ENCODE measurements at places on chromosomes 16 and 17. TPM values are rescaled to one million over a fixed set of nuclear protein-coding genes. Genes with fewer than 3 reads are reported as not detected.

The KCTD11 gene
- 2.1 TPM for total RNA-seq

The TOX3 gene
- total RNA-seq = not detected

The CIAO2B gene
- total RNA-seq = 151 TPM

The TPSD1 gene
- total RNA-seq = not detected

The ODAD4 gene
- 0.11 TPM for total RNA-seq

The PSMD11 gene
- 86.9 TPM for total RNA-seq

The CANT1 gene
- 42.5 TPM for total RNA-seq

The MMP28 gene
- 0.33 TPM for total RNA-seq

The PDIA2 gene
- total RNA-seq = 0.11 TPM

Measured in dermis lymphatic vessel endothelial cell (primary cell).